Right ventricle myocardium superior (tissue), 1 donor: ENCODE measurements at places on chromosomes 6 and 20. TPM values are rescaled to one million over a fixed set of nuclear protein-coding genes. Genes with fewer than 3 reads are reported as not detected.
A peak's percentile ranks its signal among the peaks of the same experiment; 100 is the strongest.

DNA sequence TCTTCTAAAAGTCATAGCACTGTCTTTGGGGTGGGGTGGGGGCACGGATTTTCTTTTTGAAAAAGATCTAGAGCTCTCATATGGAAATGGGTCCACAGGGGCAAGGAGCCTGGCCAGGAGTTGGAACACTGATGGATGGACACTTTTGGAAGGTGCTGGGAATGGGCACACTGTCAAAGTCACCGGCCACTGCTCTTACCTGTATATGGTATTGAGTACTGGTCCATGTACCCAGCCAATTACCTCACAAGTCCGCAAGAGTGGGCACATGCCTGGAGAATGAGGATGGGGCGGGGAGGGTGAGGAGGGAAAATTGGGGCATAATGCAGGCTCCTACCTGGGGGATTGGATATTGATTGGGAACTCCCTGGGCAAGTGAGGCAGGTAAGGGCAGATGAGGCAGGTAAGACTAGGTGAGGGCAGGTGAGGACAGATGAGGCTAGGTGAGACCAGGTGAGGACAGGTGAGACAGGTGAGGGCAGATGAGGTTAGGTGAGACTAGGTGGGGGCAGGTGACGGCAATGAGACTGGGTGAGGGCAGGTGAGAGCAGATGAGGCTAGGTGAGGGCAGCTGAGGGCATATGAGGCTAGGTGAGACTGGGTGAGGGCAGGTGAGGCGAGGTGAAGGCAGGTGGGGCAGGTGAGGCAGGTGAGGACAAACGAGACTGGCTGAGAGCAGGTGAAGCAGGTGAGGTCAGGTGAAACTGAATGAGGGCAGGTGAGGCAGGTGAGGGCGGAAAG, 167.9 kb downstream of the NRN1 start:
- DNase-seq, result no peak

- no peak for DNase-seq
Observed at GRCh38 chr6:169939554-169940164, 188.2 kb downstream of the ERMARD start.

GRCh38 chr20:21303061-21303871, at the start of gene XRN2:
Gene XRN2 (plus strand): TSS chr20:21303331. CDS start chr20:21303399, 68 bp downstream.
- DNase-seq, result peak; percentile 98

- no peak for DNase-seq
Observed at GRCh38 chr6:170028629-170029345, 262.1 kb downstream of the DLL1 start.

The HCRTR2 gene
- total RNA-seq, result not detected

GRCh38 chr6:25111782-25112181, 167.4 kb upstream of the CARMIL1 start:
- no peak for DNase-seq

The TINAG gene
- total RNA-seq, result 0.16 TPM

- DNase-seq, result no peak
Observed at GRCh38 chr6:164911873-164912580, 397.4 kb downstream of the C6orf118 start.

DNA sequence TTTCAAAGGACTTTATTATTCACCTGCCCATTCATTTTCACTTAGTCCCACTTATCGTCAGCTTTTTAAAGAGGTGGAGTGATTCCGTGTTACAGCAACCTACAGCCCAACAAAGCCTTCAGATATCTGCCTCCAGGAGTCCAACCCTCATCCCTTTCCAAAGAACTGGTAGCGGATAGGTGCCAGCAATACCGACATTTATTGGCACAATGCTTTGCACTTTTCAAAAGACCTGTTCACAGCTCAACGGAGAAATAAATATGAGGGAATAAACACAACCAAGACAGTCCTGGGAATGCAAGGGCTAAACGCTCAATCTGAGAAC, 819 bp upstream of the MTRF1L start:
- DNase-seq, result no peak

DNA sequence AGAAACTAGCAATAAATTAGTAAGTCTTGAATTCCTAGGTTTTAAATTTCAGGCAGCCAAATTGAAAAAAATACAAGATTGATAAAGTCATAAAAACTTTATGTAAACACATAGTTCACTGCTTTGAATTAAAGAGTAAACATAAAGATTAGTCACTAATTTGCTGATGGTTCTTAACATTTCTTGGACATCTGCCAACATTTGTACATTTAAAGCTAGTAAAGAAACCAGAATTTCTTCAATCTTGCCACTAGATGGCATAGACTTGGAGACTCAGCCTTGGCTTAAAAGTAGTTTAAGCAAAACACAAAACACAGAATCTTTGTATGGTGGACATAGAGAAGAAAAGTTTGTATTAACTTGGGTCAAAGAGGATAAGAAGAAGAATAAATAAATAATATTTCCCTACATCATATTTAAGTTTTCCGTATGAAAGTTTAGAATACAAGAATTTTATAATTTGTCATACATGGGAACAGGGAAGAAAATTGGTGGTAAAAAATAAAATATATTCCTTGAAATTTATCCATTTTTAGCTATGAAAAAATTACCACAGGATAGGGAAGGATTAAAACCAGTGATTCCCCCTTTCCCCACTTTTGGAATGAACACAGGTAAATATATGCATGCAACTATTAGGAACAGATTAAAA, 41.7 kb upstream of the FAM135A start:
- no peak for DNase-seq

DNA sequence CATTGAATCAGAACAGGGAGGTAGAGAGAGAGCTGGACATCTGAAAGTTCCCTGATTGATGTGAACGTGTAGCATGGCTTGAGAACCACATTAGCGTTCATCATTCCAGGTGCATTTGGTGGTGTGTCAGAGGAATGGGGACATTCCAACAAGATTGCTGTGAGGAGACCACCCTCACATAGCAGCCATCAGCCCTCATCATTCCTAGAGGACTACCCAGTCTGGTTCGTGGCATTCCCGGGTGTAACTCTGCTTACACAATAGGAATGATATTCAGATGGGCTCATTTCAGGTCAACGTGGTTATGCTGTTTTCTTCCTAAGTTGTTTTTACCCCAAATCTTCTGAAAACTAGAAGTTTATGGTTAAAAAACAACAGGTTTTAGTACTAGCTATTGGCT, 62.2 kb upstream of the KLHL31 start:
- DNase-seq, result no peak

DNA sequence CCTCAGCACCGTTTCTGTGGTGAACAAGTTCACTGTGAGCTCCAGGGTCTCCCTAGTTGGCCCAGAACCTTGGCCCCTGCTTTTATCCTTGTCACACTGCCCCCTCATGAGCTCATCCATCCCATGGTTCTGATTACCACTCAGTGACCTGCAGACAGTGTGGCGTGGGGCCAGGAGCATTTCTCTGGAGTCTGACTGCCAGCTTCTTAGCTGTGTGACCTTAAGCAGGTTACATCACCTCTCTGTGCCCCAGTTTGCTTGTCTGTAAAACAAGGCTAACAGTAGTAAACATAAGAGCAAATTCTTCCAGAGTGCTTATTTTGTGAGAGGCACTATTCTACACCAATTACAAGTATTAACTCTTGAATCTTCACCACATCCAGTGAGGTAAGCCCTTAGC, 14.8 kb upstream of the MDGA1 start:
- DNase-seq, result no peak

The MUCL3 gene
- not detected for total RNA-seq

DNA sequence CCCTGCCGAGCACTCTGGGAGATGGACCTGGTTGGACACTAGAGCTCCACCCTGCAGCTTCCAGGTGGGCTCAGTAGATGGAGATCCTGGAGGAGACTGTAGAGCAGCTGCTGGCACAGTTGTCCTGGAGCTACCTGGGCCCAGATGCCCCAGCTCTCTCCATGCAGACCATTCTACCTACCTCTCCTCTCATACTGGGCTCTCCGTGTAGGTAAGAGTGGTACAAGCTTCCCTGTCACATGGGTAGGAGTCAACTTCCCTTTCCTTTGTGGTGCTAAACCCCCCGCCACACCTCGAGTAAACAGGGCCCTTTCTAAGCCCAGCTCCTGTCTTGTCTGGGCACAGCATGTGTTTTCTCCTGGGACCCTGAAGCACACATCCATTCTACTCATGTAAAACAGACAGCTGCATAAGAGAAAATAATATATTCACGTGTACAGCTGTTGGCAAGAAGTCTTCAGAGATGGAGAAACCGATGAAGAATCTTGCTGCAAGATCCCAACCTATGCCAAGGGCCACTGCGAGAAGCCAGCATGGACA, 108.1 kb upstream of the DUSP22 start:
- DNase-seq, result no peak

The C2 gene
- total RNA-seq, result 7.6 TPM

DNA sequence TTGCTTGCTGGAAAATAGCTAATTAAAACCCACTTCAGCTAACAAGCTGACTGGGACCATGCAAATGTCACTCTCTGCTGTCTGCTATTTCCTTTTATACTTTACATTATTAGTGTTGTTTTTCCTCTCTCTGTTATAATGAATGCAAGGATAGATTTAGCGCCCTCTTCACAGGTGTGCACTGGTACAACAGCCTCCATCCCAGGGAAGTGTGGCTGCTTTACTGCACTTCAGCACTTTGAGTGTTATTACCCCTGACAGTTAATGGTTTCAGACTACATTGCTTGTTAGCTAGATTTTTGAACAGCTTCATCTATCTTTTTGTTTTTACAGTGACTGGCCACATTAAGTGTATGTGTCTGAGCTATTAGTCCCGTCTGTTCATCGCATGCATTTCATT, 405.7 kb downstream of the RNF144B start:
- DNase-seq, result no peak

- no peak for DNase-seq
Observed at GRCh38 chr6:132526461-132526860, 11.6 kb upstream of the TAAR9 start.
